H7 (cell line): ENCODE measurements at places on chromosomes 3 and 15. TPM values are rescaled to one million over a fixed set of nuclear protein-coding genes. Genes with fewer than 3 reads are reported as not detected.

EFCC1 gene
- 0.21 and 0.81 TPM in 2 replicates for total RNA-seq

THSD4 gene
- total RNA-seq = 3.3 and 3.9 TPM in 2 replicates

GPR176 gene
- 30.1 and 43.6 TPM in 2 replicates for total RNA-seq

CCR2 gene
- total RNA-seq = not detected in 2 replicates

CCDC9B gene
- total RNA-seq = 0.03 and 0.18 TPM in 2 replicates

PCSK6 gene
- total RNA-seq = 3.9 and 4.7 TPM in 2 replicates

COPB2 gene
- 102 and 134 TPM in 2 replicates for total RNA-seq

KIF15 gene
- total RNA-seq = 19.3 and 38.8 TPM in 2 replicates

SCAMP2 gene
- total RNA-seq = 20.8 and 22.6 TPM in 2 replicates

LSAMP gene
- 0.37 and 2.6 TPM in 2 replicates for total RNA-seq

GBE1 gene
- 7.7 and 8.6 TPM in 2 replicates for total RNA-seq

FBXO40 gene
- total RNA-seq = under 0.01 TPM in 1 of 2 replicates, not detected in the other

CNTN6 gene
- total RNA-seq = not detected in 2 replicates

STARD5 gene
- 3.4 TPM in 2 replicates for total RNA-seq

PLCL2 gene
- total RNA-seq = 1.9 and 3.3 TPM in 2 replicates

IL17RD gene
- 31.6 and 33.4 TPM in 2 replicates for total RNA-seq

SAXO2 gene
- total RNA-seq = 1.1 and 8.6 TPM in 2 replicates

EOMES gene
- total RNA-seq = 24.0 and 54.9 TPM in 2 replicates

LPCAT4 gene
- total RNA-seq = 49.2 and 57.5 TPM in 2 replicates

GTF2E1 gene
- 65.2 and 69.1 TPM in 2 replicates for total RNA-seq

CLDN1 gene
- total RNA-seq = 0.62 and 0.67 TPM in 2 replicates
